Ecto neural progenitor cell (in vitro differentiated cells): ENCODE measurements at places on chromosomes 11 and 22.

- DNase-seq = no peak
Observed at GRCh38 chr22:19343470-19343869, 52.0 kb upstream of the CLTCL1 start.

DNA sequence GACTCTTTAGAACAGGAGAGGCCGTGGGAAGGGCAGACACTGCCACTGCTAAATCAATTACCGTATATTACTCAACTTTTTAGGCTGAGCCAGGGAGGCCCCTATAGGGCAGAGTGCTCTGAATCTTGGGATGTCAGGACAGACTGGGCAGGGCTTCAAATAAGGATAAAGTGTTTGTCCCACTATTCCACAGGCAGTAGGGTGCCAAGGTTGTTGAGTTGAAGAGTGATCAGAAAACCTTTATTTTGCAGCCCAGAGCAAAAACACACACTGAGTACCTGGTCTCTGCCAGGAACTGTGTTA is 1.6 kb upstream of the B4GAT1 start:
- peak; percentile 37 for DNase-seq

GRCh38 chr11:68994161-68994893 is 13.5 kb upstream of the MRGPRD start:
- DNase-seq = peak; percentile 38

DNA sequence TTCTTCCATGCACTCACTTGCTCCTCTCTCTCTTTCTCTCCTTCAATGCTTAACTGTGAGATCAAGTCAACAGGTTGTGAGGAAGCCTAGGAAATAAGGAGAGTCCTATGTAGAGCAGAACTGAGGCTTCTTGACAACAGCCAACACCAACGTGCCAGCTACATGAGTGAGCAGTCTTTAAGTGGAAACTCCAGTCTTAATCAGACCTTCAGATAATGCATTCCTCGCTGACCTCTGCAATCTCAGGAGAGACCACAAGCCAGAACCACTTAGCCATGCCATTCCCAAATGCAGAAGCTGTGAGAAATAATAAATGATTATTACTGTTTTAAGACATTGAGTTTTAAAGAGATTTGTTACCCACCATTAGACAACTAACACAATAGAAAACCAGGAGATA is 6.1 kb upstream of the TEAD1 start:
- DNase-seq = no peak

GRCh38 chr11:85663753-85664614 is 945 bp downstream of the CREBZF start:
- DNase-seq = peak; percentile 87

DNA sequence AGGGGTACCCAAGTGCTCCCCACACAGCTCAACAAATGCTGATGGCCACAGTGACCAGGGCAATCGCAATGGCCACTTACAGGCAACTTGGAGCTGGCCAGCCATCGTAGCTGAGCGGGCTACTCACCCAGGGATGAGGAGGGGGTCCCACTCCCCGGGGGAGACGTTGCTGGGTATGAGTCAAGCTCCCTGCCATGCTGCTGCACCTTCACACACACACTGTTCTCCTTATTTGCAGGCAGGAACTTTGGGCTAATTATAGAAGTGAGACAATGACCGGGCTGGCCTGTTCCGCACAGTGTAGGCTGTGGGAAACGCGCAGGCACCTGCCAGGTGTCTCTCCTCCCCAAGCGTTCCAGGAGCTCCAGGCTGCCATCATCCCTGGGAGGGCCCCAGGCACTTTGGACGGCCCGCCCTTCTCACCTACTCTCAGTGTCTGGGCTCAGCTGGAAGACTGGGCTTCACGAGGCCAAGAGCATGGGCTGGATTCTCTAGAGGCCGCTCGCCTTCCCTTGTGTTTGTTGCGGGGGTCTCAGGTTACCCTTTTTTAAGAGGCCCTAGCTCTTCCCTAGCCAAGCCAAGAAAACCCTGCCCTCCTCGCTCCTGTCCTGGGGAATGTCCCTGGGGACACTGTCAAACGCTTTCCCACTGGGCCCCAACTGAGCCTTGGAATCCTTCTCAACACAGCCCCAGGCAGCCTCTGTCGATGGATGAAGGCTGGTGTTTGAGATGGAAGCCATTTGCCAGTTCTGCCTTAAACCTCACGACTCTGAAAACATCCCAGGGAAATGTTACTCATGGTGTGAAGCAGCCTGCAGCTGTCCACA is 73.0 kb downstream of the RTL6 start:
- peak; percentile 51 for DNase-seq

DNA sequence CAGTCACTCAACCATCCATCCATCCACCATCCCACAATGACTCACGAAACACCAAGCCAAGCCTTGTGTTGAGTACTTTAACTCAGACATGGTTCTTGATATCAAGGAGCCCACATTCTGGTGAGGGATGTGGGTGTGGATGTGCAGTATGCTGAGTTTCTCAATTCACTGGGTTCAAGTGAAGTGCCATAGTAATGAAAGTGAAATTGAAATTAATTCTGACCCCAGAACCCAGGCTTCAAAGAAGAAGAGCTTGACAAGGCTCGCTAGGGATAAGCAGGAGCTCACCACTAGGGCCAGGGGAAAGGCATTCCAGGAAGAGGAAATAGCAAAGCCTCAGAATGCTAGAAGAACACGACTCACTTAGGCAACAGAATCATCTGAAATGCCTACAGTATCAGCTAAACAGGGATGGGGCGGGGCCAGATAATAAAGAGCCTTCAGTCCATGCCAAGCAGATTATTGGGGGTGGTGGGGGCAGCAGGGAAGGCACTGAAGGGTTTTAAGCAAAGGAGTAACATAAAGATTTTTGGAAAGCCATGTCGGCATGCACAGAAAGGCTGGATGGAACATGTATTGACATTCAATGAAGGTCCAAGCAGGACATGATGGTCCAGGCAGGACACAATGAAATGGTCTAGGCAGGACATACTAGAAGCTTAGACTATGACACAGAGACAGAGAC is 37.2 kb downstream of the RTL6 start:
- no peak for DNase-seq

- DNase-seq = no peak
Observed at GRCh38 chr22:24067587-24068376, 56.7 kb downstream of the CABIN1 start.
